D721Med (cell line): ENCODE measurements at places on chromosomes 1 and 21.

DNA sequence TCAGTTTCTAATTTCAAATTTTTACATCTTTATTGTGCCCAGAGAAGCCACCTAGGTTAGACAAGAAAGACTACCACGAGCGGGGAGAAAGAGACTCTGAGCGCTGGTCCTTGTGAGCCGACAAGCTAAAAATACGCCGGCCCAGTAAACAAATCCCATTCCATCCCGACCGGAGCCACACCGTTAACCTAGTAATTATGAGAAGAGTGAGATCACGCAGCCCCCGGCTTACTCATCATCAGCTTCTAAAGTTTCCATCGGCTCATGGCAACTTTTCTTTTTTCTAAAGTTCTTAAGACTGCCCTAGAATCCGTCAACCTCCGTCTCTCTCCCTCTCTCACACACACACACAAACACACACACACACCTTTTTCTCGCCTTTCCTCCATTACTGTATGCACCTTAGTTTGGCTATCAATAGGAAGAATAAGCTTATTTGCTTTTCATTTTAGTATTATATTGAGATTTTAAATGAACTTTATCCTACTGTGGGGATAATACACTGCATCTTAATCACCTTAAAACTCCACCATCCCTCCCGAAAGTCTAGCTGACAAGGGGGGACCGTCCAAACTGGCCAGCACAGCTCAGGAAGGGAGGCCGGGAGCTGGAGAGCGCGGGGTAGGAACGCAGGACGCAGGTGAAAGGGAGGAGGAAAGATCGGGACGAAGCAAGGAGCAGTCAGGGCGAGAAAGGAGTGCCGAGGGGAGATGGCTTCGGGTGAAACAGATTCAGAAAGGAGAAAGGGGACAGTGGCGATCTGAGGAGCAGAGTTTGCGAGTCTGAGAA lies 728 bp downstream of the OTUD7B start:
- DNase-seq, result no peak

GRCh38 chr1:180862305-180862704 lies 50.4 kb upstream of the KIAA1614 start:
- DNase-seq, result no peak

- no peak for DNase-seq
Measured at GRCh38 chr1:54937469-54937868, 43.0 kb upstream of the TMEM61 start.

GRCh38 chr1:156086256-156086662 lies 4.0 kb upstream of the MEX3A start:
- no peak for DNase-seq

GRCh38 chr1:10360045-10360444 lies 38.8 kb upstream of the PGD start:
- no peak for DNase-seq

DNA sequence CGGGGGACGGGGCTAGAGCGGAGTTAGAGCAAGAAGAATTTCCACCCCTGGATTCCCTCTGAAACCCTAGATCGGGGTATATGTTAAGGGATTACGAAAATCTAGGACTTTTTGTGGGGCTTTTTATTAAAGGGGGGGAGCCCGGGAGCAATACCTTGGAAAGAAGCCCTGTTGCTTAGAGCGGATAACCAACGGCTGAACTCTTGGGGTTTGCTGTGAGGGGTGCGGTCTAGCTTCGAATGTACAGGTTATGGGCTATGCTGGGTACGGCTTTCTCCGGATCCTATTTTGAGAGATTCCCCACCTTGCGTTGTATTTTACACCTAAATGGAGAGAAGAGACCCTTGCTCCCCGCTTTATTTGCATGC lies 626 bp downstream of the DYRK3 start:
- no peak for DNase-seq

GRCh38 chr1:154906621-154907081 lies 29.9 kb downstream of the PMVK start:
- DNase-seq, result no peak

GRCh38 chr1:239739919-239740318 lies 351.8 kb upstream of the FMN2 start:
- no peak for DNase-seq

GRCh38 chr1:4425892-4426291 lies 228.5 kb upstream of the AJAP1 start:
- DNase-seq, result no peak

GRCh38 chr1:151705753-151706463 lies 10.7 kb downstream of the CELF3 start:
- no peak for DNase-seq

GRCh38 chr1:202238914-202239313 lies 45.3 kb downstream of the LGR6 start:
- no peak for DNase-seq

DNA sequence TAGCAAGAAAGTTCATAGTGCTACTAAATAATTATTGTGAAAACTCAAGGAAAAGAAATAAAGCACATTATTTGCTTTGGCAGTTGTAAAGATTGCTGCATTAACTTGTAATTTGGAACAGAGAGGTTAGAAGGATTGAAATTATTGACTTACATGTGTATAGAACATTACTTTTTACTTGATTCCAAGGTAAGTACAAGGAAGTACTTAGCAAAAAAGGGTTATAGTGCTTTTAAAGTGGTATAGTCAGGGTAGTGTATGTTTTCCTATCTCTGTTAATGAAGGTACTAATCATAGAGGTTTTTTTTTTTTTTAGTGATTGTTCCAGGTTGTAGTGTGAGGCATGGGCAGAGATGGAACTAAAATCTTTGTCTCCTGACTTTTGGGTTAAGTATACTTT lies 29.4 kb downstream of the MAN1A2 start:
- DNase-seq, result no peak

- no peak for DNase-seq
Measured at GRCh38 chr1:39649636-39650185, 10.3 kb upstream of the HEYL start.

- no peak for DNase-seq
Measured at GRCh38 chr1:25198663-25199252, 33.5 kb downstream of the SYF2 start.

- DNase-seq, result no peak
Measured at GRCh38 chr1:80925130-80925805, 875.5 kb upstream of the ADGRL2 start.

DNA sequence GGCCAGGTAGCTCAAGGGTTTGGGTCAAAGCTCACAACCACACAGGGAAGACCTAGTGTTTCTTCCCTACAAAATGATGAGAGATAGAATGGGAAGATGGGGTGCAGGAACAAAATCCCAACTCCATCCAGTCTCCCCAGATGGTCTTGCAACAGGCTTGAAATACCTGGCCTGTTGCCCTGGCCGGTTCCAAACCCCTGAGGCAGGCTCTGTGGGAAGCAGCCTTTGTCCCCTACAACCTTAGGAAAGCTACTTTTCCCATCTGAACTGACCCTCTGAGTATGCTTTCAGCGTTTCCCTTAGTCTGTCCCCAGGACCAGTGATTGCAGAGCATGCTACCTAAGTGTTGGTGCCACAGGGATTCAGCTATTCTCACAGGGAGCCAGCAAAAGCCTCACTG lies 104.0 kb downstream of the GDAP2 start:
- no peak for DNase-seq

GRCh38 chr21:29656504-29657239 lies 283.1 kb downstream of the GRIK1 start:
- DNase-seq, result no peak

DNA sequence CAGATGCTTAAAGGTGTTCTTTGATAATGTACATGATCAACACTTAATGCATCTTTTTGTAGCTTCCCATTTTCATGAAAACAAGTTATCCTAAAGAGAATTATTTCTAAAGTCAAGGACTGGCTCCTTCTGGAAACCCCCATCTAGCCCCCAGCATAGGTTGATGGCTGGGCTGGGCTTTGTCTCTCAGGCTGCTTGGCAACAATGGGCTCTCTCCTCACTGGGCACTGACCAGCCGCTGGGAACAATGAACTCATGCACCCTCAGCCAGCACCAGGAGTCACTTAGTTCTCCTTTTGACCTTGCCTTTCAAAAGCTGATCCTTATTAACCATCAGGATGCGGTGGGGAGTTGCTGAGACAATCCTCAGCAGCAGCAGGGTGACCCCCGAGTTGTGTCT lies 293.0 kb upstream of the PLXNA2 start:
- DNase-seq, result no peak

- DNase-seq, result no peak
Measured at GRCh38 chr1:232728507-232729263, 76.5 kb upstream of the MAP10 start.

- DNase-seq, result no peak
Measured at GRCh38 chr1:184020855-184021254, 16.7 kb downstream of the COLGALT2 start.

DNA sequence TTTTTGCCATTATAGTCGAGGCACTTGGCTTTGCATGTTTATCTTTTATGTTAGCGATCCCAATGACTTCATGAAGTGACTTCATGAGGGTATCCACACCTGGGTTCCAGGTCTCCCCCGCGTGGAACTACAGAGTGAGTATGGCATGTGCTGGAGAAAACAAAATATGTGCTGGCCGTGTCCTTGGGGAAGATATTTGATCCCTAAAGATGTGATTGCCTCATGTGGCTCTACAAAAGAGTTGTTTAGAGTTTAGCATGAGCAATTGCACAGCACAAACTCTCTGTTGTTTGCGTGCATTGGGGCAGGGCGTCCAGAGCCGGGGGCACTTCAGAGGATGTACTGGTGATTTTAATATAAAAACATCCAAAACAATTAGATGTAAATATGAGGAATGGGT lies 4.8 kb downstream of the IL10RB start:
- no peak for DNase-seq

DNA sequence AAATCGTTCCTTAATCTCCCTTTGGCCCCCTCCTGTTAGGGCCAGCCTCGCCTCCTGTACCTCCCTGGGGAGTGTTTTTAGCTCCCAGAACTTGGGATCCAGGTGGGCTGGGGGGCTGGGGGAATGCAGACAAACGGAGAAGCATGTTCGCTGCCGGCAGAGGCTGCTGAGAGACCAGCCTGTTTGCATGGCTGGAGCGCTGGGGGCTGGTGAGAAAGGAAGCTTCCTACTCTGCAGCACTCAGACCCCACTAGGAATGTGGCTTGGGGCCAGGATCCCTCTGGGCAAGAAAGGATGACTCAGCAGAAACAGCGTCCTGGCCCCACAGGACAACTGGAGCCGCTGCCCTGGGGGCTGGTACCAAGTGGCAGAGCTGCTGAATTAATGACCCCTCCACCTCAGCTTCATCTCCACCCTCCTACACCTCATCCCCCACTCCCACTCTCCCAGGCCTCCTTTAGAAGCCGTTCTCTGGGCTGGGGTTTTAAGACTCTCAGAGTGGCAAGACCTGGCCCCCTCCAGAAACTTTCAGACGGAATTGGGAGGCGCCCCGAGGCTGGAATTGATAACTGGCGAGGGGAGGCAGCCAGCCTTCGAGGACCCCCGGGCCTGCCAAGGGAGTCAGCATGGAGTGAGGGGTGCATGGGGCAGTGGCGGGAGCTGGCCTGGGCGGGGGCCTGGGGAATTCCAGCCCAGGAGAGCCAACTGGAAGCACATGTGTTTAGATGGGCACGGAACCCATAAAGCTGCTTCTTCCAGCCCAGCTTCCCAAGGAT lies 28.5 kb upstream of the EPS8L3 start:
- no peak for DNase-seq

GRCh38 chr1:213651077-213651476 lies 336.7 kb upstream of the PROX1 start:
- no peak for DNase-seq

DNA sequence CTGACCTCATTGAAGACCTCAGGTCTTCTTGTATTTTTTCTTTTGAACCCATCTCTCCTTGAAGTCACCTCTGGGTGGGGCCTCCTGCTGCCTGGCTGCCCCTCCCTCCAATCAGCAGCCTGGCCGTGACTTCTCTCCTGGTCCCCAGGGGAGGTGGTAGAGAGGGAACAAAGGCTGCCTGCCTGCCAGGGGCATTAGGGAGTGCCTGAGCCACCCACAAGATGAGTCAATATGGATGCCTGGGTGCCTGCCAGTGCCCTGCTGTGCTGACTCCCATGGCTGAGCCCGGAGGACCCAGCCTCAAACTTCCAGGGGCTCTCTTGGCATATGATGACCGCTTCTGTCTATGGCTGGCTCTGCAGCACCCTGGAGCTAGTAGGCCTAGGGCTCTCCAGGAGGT lies 5.3 kb upstream of the CDCP2 start:
- DNase-seq, result no peak

DNA sequence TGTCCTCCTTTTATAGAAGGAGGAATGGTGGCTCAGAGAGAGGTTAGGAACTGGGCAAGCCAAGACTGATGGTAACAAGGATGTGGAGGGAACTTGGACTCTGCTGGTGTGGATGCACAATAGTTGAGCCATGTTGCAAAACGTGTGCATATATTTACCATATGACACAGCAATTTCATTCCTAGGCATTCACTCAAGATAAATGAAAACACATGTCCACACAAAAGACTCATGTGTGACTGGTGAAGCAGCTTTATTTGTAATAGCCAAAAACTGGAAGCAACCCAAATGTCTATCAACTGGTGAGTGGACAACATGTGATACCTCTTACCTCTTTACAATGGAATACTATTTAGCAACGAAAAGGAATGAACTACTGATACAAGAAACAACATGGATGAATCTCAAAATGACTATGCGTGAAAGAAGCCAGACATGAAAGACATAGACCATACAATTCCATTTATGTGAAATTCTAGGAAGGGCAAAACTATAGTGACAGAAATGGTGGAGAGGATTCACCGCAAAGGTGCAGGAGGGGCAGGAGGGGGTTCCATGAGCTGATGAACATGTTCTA lies 36.2 kb downstream of the CAMK2N1 start:
- no peak for DNase-seq

GRCh38 chr1:109894823-109895719 lies 15.6 kb upstream of the CSF1 start:
- DNase-seq, result no peak

DNA sequence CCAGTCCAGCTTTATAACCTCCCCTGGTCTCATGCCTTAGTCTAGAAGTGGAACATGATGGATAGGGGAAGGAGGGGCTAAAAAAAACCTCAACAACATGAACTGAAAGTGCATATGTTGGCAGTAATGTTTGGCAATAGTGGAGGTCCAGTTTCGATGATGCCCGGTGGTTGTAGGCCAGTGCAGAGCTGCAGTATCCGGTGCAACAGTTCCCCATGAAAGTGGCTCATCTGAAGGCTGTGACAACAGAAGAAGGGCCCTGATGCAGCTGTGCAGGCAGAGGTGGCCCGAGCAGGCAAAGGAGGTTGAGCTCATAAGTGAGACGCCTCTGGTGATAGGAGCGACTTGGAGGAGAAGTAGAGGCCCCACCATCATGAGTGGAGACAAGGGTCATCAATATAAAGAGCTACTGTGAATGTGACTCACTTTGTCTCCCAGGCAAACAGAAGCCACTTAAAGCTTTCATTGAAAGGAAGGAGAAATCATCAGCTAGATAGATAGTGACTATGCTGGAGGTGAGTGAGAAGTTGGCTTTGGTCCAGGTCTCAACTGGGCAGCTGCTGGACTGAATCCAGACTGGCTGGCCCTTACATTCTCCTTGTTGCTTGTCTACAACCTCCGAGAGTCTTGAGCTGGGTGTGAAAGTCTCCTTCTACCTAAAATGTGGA lies 10.2 kb upstream of the CREG1 start:
- no peak for DNase-seq

- no peak for DNase-seq
Measured at GRCh38 chr1:99725996-99726395, 40.4 kb downstream of the FRRS1 start.
